ENCODE measurements at places on chromosomes 1 and 21.

- no peak for DNase-seq
Observed at GRCh38 chr1:33902486-33903209, 38.8 kb downstream of the HMGB4 start.

DNA sequence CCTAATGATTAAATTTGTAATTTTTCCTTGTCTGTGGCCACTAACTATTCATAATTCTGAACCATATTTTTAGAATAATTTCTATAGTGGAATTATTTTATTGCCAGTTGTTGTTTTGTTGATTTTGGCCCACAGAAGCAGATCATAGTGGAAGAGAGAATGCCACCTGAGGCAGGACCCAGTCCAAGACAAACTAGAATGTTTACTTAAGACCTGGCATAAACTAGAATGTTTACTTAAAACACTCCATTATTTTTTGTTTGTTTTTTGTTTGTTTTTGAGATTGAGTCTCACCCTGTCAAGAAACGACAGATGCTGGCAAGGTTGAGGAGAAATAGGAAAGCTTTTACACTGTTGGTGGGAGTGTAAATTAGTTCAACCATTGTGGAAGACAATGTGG, 310.2 kb downstream of the MRPL39 start:
- DNase-seq: no peak

DNA sequence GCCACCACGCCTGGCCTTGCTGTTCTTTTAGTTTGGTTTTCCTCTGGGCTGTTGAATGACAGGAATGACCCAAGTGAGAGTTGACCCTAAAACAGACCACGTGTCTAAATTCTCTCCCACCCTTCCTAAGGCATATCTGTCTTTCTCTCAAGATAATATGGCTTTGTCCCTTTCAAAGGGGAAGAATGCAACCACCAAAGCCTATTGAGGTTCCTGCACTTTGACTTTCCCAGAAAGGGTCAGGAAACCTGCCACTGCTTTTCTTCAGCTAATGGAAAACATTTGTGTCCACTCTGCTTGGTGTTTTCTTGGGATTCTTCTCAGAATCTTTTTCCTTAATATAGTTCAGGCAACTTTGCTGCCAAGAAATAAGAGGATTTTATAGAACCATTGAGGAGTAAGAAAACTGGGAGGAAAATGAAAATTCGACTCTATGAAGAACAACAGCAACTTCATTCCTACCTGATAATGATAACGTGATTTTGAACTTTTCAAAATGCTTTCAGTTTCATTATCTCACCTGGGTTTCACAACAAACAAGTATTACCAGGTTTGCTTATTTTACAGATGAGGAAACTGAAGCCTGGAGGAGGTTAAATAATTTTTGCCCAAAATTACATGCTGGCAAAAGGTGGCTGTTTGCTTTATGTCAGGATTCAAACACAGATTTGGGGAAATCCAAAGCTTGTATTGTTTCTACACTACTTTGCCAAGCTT, 6.9 kb downstream of the PLPP3 start:
- peak; percentile 63 for DNase-seq

DNA sequence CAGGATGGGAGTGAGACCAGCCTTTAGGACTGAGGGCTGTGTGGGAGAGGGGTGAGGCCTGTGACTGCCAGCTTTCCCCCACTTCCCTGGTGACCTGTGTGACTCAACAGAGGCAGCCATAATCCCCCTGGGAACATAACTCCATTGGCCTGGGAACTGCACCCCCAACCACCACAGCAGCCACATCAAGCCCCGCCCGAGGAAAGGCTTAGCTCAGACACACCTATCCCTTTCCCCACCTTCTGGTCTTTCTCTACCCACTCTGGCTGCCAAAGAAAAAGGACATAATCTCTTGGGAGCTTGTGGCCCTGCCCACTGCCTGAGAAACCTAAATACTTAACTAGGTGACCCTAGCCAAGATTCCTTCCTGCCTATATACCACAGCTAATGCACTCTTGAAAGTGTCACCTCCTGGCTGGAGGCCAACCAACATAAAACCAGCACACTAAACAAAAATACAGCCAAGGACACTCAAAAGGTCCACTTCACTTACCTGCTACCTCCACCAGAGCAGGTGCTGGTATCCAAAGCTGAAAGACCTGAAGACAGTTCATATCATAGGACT, 406.6 kb upstream of the CAMK1G start:
- DNase-seq: no peak

- DNase-seq: no peak
Observed at GRCh38 chr1:97063532-97063931, 341.9 kb downstream of the PTBP2 start.

DNA sequence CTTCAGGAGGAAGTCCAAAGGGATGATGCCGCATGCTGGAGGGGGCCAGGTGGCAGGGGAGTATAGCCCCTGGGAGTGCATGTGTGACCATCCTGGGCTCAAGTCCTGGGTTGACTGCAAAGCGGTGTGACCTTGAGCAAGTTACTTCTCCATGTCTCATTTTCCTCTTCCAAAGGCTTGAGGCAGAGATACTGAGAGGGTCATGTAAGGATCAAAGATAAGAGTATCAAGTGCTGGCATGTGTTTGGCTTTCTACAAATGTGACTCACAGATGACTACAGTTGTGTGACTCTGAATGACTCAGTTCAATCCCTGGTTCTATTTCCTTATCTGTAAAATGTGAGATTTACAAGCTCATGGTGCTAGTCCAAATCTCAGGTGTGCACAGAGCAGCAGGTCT, 26.1 kb downstream of the PROK1 start:
- DNase-seq: peak; percentile 93

DNA sequence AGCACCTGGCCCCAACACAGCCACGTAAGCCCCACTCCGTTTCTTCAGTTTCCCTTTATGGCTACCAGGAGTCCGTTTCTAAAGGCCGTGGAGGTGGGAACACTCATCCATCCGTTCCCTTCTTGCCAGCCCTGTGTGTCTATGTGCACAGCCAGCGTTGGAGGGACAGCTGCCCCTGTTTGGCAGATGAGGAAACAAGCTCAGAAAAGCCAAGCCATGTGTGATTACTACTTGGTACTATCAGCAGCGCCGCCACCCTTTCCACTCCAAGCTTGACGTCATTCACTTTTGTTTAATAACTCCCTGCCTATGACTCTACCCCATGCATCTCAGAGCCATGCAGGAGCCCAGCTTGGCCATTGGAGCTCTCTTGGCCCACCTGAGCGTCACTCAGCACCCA, 3.5 kb downstream of the LRP8 start:
- no peak for DNase-seq

DNA sequence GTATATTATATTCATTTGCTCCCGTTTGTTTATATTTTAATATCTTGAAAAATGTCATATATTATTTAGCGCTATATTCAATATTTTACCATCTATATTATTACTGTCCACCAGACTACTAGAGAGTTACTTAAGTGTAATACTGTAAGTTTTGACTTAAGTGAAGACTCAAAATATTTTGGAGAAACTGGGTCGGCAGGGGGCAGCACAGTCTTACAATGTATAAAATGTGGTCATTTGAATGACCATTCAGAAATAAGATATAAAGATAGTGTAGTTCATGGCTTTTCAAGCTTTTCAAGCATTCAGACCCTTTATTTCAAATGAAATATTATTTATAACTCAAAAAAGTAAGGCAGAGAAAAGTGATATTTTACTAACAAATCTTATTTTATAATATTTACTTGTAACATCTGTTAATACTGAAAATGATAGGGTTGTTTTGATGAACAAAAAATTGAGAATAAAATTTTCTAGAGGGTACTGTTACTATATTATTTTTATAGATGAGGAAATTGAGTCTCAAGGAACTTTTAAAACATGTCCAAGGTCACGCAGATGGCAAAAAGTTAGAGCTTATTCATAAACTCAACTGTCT, 89.0 kb upstream of the SERTAD4 start:
- peak; percentile 60 for DNase-seq

DNA sequence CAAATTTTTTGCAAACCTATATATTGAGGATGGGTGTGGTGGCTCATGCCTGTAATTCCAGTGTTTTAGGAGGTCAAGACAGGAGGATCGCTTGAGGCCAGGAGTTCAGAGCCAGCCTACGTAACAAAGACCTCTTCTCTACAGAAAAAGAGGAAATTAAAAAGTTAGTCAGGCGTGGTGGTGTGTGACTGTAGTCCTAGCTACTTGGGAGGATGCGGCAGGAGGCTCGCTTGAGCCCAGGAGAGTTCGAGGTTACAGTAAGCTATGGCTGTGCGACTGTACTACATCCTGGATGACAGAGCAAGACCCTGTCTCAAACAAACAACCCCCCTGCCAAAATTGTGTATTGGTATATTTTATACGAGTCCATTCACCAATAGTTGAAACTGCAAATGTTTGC, 589.7 kb downstream of the DPYD start:
- DNase-seq: no peak

DNA sequence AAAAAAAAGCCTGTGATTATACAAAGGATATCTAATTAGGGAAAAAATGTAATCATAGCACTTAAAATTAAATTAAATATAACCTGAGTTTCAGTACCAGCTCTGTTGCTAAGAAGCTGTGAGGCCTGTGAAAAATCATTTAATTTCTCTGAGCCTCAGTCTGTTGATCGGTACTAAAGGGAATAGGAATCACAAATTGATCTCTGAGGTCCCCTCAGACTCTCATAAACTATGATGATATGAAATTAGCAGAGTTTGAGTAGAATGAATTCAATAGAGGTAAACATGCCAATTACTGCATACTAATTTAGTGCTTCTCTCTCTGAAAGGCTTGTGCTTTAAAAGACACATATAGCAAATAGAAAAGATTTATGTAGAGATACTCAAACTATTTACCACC, 416.8 kb upstream of the NCAM2 start:
- no peak for DNase-seq

DNA sequence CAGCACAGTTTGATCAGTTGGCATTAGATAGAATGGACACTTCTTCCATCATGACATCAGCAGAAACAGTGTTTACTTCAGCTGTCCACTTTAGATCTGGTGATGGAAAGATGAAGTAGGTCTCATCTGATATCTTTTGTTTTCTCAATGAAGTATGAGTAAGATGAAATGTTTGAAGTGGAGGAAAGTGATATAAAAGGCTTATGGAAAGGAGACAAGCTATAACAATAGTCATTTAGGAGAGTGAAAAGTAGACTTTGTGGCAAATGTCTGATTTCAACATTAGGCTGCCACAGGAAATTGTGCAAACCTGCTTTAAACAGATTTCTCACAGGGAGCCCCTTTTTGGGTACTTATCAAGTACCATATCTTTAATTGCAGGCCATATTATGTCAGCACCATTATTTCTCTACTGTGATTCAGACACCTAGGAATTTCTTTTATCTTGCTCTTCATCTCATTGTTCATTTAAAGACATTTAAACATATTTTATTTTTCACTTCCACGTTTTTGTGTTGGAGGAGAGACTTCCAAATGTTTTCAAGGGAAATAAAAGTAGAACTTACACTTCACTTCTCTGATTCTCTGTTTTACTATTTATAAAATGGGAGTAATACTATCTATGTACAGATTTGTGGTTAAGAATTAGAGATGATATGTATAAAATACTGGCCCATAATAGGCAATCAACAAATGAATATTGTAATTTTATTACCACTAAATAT, 18.1 kb downstream of the PDC start:
- no peak for DNase-seq

- DNase-seq: no peak
Observed at GRCh38 chr1:172398193-172398592, 22.3 kb upstream of the C1orf105 start.

DNA sequence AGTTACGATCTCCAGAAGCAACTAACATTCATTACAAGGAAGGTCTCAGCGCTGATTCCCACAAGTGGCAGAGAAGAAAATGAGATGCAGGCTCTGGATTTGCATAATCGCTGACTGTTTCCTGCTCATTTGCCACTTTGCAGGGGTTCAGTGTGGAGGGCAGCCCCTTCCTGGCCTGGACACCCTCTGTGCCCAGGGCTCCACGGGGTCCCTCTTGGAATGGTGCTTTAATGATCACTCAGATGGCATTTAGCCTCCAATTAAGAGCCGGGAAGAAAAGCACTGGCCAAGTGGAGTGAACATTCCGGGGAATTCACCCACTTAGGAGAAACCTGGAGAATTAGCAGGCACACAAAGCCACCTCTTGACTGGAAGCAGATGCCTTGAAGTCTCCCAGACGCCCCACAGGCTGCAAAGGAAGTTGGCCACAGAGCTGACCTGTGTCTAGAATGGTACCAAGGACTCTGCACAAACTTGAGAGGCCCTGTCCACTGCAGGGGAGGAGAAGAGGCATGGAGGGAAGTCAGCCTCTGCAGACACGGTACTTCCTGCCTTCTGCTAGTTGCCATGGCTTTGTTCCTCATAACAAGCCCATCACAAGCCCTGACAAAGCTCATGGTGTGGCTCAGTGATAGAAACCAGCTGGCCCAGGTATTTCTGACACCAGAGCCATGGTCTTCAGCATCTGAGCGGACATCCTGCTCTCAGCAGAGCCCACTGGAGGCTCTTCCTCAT, 157.2 kb downstream of the KAZN start:
- DNase-seq: no peak

DNA sequence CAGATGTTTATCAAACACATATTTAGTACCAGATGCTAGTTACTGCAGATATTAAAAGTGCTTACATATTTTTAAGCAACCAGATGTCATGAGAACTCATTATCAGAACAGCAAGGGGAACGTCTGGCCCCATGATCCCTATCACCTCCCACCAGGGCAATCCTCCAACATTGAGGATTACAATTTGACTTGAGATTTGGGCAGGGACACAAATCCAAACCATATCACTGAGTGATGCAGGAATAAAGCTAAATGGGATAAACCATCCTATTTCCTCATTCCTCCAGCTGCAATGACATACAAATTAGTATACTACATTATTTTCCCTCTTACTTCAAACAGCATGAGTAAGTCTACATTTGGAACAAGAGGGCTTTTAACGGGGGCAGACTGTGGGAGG, 3.1 kb upstream of the KCNK2 start:
- no peak for DNase-seq

DNA sequence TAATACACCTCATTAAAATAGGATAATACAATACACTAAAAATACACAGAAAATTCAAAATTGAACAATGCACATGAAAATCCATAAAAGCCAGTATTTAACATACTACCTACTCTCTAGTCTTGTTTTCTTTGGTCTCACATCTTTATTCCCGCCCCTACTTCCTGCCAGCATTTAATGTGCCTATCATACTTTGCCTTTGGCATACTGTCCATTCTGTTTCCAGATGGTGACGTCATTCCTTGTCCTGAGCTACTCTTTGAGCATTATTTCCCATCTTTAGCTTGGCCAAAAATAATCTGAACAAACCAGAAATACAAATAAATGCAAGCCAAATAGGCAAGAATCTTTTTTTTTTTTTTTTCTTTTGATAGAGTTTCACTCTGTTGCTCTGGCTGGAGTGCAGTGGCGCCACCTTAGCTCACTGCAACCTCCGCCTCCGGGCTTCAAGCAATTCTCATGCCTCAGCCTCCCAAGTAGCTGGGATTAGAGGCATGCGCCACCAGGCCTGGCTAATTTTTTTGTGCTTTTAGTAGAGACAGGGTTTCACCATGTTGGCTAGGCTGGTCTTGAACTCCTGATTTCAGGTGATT, 4.4 kb downstream of the HFM1 start:
- DNase-seq: no peak
